Breast epithelium (tissue), 4 donors: ENCODE measurements at places on chromosomes 6 and 20.

DNA sequence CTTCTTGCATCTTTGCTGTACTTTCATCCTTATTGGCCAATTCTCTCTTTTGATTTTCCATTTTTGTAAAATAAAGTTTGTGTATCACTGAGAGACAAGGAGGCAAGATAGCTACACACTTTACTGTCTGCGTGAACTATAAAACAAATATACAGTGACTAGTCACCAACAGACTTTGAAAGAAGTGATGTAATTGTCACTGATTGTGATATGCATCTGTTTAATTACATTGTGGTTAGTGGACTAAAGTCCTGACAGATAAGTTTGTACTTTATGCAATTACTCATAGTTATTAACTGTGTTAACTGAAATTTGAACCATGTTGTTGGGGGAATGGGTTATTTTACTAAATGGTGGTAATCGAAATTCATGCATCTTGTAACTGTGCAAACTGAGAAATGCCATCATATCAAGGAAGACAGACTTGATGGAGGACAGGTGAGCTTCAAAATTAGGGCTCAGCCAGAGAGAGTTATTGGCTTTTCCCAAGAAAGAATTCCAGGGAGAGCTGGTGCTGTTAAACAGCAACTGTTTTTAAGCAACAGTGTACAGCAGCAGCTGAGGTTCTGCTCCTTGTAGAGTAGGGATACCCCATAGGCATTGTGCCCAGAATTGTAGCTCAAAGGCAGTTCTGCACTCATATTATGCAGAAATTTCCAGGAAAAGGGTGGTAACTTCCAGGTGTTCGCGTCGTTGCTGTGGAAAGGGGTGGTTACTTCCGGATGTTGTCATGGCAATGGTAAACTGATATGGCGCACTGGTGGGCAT is 62.9 kb downstream of the EFHC1 start:
- DNase-seq, result no peak

- no peak for DNase-seq
Observed at GRCh38 chr6:39688494-39688893, 36.7 kb downstream of the KIF6 start.

DNA sequence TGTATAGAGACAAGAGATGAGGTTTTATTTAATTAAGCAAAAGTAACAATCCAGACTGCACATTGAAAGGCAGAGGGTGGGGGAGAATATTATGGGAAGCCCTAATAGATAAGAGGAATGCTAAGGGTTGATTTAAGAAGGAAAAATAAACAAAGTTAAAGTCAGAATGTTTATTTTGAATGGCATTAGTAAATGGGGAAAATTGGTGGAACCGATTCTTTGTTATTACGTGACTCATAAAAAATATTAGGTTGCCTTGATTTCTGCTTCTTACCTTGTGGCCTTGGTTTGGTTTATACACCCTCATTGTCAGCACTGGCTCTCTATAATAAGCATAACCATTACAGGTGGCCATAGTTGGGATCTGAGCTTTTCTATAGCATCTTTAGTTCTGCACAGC is 674.8 kb upstream of the CITED2 start:
- no peak for DNase-seq

DNA sequence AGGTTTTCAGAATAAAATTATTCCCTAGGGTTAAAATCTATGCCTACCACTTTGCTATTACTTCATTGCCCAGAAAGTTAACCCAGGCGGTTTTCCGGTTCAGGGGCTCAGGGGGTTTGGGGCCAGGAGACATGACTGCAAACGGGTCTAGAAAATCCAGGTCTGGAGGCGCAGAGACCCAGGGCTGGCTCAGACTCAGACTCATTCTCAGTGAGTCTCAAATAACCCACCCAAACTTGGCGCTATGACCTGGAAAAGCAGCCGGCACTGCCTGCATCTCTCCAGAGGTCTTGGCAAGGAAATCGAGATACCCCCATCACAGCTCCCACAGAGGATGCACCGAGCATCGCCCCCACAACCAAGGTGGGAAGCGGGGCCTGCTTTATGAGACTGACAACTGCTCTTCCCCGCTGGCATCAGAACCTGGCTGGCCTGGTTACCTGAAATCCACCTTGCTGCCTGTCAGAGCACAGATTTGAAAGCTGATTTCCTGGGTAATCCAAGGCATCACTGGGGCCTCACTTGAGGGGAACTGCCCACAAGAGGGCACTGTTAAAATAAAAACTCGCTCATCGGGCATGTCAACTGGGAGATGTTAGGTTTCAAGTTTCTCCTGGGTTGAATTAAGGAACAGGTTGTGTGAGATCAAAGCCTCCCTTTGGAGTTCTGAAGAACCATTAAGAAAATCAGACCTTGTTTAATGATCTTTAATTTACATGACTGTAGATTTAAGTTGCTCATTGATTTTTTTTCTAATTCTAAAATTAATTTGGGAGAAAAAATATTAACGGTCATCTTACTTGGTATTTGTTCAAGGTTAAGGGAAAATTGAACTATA is 55.1 kb downstream of the KIF16B start:
- no peak for DNase-seq

GRCh38 chr6:128239146-128239545 is 281.3 kb downstream of the PTPRK start:
- DNase-seq, result no peak

DNA sequence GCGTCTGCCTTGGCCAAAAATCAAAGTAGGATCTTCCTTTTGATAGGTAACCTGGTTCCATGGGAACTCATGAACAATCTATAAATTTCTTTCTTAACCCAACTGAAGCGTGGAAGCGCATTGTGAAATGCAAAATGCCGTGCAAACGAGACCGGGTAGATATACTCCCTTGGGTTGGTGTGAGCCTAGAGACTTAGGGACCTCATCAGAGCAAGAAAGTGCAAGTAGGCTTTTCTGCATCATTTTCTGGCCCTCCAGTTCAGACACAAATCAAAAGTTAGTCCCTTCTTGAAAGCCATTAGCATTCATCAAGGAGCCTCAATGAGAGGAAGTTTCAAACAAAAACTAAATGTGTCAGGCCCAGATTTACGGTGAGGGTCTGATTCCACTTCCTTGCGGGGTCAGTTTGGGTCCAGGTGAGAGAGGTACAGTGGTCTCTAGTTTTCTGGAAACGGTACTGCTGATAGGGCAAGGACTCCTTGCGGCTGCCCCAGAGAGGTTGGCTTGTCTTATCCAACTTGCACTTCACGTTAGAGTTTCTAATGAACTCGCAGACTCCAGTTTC is 5.3 kb upstream of the ZNF184 start:
- no peak for DNase-seq

- DNase-seq, result no peak
Observed at GRCh38 chr20:59932616-59933295, 681 bp downstream of the SYCP2 start.

DNA sequence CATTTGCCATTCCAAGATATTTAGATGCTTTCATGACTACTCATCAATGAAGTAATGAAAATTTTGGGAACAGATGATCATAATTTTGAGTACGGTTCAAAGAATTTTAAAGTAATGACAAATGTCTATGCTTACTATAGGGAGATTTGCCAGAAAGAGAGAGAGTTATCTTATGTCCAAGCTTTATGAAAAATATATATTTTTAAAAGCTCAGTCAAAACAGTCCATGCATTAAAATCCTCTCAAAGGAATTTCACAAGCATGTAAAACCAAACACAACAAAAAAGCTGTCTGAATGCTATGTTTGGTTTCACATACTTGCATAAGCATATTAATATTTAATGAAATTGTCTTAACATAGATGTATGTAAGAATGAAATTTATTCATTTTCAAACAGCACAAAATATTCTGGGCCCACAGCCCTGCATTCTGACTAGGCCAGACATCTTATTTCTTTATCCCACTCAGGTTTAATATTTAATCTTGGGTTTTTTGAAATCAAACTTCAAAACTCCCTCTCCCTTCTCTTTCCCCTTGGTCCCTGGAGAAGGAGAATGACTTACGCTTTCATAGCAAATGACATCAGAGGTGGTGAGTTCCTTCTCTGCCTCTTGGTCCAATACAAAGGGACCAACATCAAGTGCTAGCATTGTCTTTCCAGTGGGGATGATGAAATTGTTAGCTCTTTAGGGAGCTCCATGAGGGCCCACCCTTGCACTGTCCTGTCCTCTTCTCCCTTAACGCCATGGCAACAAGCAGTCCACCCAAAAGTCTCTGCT is 94.2 kb downstream of the ADAT2 start:
- DNase-seq, result no peak

DNA sequence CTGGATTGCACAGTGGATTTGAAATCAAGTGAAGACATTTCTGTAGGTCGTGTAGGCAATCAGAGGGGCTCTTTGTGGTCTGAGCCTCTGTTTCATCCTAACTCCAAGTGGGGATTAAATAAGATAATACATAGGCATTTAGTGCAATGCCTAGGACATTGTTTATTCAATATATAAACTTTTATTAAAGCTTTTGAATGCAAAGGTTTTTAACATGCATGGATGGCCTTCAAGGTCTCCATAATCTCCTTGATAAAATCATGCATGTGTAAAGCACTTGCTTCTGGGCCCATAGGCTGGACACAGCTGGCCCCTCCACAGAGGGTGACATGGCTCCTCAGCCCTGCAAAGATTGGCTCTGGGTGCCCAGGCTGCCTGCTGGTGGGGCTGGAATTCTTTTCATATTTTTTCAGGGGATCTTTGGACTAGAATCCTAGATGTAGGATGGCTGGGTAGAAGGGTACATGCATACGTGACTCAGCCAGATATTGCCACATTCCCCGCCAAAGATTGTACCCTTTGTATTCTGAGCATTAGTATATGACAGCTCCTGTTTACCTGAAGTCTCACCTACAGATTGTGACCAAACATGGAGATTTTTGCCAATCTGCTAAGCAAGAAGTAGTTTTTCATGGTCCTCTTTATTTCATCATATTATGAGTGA is 19.0 kb upstream of the AVP start:
- DNase-seq, result no peak

- no peak for DNase-seq
Observed at GRCh38 chr20:54284928-54285704, 77.2 kb downstream of the PFDN4 start.

GRCh38 chr6:110419028-110419739 is 3.8 kb upstream of the DDO start:
- no peak for DNase-seq
